ENCODE measurements at places on chromosomes 2 and 18.

GRCh38 chr2:196742685-196743084 is 56.8 kb downstream of the GTF3C3 start:
- DNase-seq: no peak

DNA sequence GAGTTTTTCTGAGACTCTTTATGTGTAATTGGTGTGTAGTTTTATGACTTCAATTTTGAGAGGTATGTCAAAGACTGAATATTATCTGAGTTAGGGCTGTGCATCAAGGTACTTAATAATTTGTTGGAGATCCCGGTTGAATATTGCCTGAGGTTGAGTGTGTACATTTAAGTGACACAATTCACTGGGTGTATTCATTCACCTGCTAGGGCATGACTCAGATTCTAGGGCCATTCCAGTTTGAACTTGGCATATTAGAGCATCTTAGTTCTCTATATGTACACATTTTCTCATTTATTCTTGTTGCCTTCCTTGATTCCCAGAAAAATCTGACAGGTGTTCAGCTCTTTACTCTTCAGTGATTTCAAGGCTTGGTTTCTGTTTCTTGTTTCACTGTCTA is 12.5 kb downstream of the MAP4K4 start:
- no peak for DNase-seq

DNA sequence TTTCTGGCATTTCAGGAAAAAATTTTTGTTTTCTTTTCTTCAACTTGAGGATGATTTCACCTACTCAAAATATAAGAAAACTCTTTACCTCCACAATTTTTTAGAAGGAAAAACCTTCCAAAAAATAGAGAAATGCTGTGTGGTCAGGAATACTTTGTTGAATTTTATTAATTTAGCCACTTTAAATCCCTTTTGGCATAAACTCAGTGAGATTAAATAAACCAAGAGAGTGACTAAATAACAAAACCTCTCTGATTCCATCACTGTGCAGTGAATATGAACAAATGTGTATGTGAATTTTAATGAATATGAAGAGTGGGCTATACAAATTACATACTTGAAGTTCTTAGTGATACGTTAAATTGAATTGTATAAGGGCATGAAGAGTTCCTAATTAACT is 25.8 kb upstream of the CYTIP start:
- no peak for DNase-seq

DNA sequence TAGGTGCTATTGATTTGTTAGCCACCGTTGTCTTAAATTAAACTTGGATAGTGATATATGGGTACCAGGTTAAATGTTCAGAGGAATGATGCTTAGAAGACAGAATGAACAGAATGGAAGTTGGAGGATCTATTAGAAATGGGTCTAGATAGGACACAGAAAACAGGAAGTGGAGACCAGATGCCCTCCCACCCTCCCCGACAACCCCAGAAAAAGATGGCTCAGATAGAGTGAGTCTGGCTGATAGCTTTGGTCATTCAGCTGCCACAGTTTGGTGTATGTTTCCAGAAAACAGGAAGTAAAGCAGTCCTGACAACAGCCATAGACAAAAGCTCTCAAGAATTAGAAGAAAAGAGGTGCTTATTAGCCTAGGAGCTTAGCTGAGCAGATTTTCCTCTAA is 71.5 kb upstream of the DSG1 start:
- no peak for DNase-seq

GRCh38 chr2:200399636-200400035 is 93.1 kb downstream of the SPATS2L start:
- no peak for DNase-seq

DNA sequence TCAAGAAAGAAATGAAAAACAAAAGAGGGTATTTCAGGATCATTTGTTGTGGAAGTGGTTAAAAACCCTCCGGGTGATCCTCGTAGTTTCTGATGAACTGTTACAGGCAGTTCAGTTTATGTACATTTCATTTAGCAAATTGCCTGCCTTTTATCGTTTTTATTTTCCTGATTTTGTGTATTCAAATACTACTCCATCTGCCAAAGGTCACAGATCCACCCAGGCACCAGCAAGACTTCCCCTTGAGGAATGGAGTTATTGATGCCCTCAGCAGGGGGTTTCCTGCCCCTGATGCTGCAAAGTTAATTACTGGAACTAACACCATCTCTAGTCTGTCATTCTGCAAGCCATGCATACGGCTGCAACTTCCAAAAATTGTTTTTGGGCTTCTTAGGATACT is 641.9 kb downstream of the SLC4A3 start:
- no peak for DNase-seq

GRCh38 chr2:199814817-199815211 is 36.2 kb downstream of the FTCDNL1 start:
- DNase-seq: no peak

DNA sequence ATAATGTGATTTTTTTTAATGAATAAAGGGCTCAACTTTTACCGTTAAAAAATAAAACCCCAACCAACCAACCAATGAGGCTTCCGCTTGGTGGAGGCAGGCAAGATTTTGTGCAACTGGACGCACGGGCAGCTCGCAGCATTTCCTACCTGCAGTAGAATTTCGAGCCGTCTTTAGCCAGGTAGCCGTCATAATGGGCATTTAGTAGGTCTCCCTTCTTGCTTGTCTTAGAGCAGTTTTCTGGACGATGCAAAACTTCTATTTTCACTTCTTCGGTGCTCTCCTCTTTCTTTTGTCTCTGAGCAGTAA is 316 bp downstream of the FKBP7 start:
- DNase-seq: no peak

GRCh38 chr2:241981076-241981700 is 111.7 kb downstream of the RTP5 start:
- no peak for DNase-seq

- DNase-seq: no peak
These were observed 8.7 kb upstream of the CRYGA start for GRCh38 chr2:208172125-208172524.

DNA sequence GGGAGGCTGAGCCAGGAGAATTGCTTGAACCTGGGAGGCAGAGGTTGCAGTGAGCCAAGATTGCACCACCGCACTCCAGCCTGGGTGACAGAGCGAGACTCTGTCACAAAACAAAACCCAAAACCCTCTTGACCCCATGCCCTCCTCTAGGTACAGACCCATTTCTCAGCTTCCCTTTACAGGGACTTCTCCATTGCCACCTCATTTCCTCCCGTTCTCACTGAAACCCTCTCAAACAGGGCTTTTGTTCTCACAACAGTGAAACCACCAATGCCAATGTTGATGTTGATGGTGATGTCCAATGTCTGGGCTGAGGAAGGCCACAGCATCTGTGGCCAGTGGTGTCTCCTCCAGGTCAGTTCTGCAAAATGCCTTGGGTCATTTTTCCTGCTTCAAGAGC is 69.0 kb upstream of the ZCCHC2 start:
- no peak for DNase-seq

- no peak for DNase-seq
These were observed 1.7 kb downstream of the MYOM1 start for GRCh38 chr18:3217948-3218647.

DNA sequence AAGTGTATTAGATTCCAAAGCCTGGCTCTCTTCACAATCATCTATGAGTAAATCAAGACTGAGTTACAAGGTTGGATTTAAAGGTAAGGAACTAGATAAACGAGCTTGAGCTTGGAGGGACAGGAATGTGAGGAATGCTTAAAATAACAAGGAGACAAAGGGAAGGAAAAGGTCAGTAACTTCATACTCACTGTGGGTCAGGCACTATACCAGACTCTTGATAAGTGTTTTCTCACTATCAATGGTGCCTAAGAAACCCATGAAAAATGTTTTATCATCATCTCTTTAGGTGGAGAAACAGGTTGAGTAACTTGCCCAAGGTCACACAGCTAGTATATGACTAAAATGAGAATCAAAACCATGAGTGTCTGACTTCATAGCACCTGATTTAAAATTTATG is 212.1 kb downstream of the CDH2 start:
- DNase-seq: no peak

- DNase-seq: no peak
These were observed 90.2 kb downstream of the BCL11A start for GRCh38 chr2:60463249-60463648.

DNA sequence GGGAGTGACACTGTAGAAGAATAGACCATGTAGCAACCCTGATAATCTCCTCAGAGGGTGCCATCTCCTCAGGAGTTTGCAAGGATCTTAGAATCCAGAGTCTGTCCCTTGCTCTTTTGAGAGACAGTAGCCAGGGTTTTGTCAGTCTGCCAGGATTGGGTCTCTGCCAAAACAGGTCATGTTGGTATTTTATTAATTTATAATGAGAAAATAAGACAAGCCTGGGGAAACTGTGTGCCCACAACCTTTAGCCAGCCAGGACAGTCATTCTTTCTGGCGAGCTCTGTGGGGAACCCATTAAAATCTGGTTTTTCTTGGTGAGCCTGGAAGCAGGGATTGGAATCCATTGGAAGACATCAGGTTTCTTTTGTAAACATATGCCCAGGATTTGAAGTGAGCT is 78.6 kb downstream of the PTPRM start:
- DNase-seq: no peak

DNA sequence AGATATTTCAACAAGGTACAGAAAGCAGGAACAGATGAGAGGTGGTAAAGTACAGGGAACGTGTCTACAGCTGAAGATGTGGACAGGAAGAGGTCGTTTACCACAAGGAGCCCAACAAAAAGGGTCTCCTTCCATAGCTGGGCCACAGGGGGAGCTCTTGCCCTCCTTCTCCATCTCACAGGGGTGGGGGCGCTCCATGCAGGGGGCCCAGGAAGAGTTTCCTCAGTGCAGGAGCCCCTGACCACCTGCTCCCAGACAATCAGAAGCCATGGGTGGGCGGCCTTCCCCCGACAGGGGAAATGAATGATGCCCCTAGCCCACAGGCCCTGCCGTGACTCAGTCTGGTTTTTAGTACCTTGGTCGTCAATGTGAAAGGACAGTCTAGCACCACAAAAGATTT is 163.6 kb upstream of the ZNF516 start:
- DNase-seq: no peak

- no peak for DNase-seq
These were observed 434.7 kb downstream of the PTPRM start for GRCh38 chr18:8001711-8002301.

DNA sequence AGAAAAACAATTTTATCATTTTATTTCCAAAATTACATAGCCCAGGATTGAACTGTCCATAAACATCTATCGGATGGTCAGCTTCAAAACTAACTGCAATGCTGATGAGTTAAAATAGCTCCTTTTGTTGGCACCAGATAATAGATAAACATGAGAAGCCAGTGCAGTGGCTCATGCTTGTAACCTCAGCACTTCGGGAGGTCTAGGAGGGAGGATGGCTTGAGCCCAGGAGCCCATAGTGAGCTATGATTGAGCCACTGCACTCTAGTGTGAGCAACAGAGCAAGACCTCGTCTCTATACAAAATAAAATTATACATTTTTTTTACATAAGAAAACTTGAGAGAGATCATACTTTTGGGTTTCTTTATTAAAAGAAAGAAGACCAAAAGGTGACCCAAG is 34.6 kb upstream of the IMPA2 start:
- no peak for DNase-seq

DNA sequence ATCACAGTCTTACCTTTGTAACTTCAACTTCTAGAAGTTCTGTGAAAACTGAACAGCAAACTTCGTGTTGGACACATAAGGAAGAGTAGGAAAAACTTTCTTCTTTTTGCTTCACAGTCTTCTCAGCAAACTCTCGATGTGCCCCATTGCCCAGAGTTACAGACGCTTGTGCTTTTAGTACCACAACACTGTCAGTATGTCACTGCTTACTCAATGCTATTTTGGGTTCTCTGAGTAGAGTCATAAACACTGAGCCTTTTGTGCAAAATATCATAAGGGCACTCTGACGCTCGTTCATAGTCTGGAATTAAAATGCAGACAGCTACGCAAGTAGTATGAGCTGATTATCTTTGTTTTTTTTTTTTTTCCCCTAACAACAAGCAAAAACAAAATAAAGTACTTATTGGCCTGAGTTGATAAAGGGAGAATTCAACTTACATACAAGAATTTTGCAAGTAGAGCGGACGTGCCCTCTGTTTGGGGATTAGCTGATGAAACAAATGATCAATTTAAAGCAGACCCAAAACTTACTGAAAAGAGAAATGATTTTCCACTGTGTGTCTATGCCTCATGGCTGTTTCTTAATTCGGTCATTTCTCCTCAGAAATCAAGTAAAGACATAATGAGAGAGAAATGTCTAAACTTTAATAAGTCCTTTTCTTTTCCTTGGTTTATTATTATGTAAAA is at the start of gene CDH19:
Gene CDH19 (minus strand): TSS at position 150 of the 687 bp plus-strand sequence. CDS start 31,886 bp downstream, outside the sequence.
- no peak for DNase-seq

DNA sequence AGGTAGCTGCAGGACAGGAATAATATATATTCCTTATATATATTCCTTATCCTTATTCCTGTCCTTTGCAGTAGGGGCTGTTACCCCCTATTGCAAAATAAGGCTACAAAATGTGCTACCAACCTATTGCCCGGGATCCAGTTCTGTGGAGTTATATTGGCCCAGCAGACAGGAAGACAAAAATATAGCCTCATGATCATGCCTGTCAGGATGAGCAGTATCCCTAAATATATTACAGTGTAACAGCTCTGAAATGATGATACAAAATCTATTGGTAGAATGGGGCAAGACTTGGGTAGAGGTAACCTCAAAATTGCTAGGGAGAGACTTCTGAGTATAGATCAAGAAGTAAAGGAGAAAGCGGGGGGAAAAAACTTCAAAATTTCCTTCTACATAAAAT is 31.6 kb upstream of the MARCHF7 start:
- no peak for DNase-seq

DNA sequence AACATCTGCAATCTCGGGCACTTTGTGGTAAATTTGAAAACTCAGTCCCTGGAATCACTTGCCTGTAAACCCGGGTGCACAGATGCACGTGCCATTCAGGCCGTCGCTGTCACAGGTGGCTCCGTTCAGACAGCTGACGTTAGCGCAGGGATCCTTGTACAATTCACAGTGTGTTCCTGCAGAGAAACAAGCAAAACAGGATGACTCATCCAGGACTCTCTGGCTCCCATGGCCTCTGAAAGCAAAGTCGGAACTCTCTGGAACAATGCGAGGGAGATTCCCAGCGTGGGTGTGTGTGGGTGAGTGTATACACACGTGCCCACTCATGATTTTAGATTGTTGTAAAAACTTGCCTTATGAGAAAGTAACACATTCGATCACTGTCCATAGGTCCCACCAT is 136.1 kb upstream of the PID1 start:
- no peak for DNase-seq

- DNase-seq: no peak
These were observed 729.8 kb upstream of the SOX11 start for GRCh38 chr2:4962419-4962818.

- DNase-seq: no peak
These were observed 25.8 kb upstream of the DTNB start for GRCh38 chr2:25699216-25699615.

DNA sequence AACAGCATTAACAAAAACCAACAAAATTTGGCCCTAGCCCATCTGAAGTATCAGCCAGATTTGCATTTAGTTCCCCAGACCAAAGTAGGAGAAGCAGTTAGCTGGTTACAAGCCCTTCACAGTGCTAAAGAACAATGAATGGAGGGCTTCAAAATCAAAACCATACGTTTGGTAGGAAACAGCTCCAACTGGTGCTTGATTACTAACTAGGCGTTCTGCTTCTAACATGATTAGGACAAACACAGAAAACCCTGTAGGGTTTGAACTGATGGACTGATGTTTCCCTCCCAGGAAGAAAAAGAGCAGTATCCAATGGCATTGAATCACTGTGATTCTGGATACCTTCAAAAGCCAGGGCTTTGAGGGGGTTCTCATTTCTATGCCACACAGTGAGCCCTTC is 20.5 kb upstream of the STAT4 start:
- no peak for DNase-seq
